ENCODE measurements at places on chromosomes 1 and 21. TPM values are rescaled to one million over a fixed set of nuclear protein-coding genes. Genes with fewer than 3 reads are reported as not detected.

Gene EBNA1BP2
- total RNA-seq = 59.5 TPM

Gene SRSF4
- total RNA-seq = 48.7 TPM

Gene HLX
- total RNA-seq = 18.9 TPM

Gene CLCA4
- not detected for total RNA-seq

Gene HSD3B1
- total RNA-seq = not detected

Gene BCAN
- total RNA-seq = under 0.01 TPM

Gene ZDHHC18
- 7.7 TPM for total RNA-seq

Gene LMO4
- 65.4 TPM for total RNA-seq

Gene SMCP
- not detected for total RNA-seq

Gene RHCE
- total RNA-seq = 1.2 TPM

Gene BMP8B
- not detected for total RNA-seq

Gene GPR52
- 0.28 TPM for total RNA-seq

Gene OR2L5
- not detected for total RNA-seq

Gene PAPPA2
- total RNA-seq = 2.9 TPM

All from regular cardiac myocyte (primary cell).